ENCODE measurements at places on chromosomes 3 and 15. TPM values are rescaled to one million over a fixed set of nuclear protein-coding genes. Genes with fewer than 3 reads are reported as not detected.

DNA sequence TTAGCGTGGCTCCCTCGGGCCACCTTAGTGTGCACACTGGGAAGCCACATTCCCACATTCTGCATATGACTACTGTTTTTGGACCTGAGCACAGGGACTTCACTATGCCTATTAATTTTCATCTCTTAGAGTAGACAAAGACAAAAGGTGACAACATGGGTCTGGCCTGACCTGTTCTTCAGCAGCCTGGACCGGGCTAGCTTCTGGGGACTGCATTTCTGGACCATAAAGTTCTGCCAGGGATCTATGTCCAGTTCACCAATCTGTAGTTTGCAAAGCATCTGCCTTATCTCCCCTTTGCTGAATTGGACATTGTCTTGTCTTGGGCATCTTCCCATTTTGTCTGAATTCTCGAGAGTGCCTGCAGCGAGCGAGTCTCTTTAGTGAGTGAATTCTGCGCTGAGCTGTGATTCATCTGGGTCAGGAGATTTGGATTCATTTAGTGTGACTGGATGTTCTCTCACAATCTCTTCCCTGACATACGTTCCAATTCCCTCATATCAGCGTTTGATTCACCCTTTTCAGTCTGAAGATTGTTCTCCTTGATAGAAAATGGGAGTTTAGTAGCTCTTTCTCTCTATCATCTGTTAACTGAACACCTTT lies 112.2 kb upstream of the PLXNA1 start:
- no peak overlapping the region for H3K4me3 ChIP-seq
- H3K4me1 ChIP-seq: no peaks in the 10 kb centered on the region

DNA sequence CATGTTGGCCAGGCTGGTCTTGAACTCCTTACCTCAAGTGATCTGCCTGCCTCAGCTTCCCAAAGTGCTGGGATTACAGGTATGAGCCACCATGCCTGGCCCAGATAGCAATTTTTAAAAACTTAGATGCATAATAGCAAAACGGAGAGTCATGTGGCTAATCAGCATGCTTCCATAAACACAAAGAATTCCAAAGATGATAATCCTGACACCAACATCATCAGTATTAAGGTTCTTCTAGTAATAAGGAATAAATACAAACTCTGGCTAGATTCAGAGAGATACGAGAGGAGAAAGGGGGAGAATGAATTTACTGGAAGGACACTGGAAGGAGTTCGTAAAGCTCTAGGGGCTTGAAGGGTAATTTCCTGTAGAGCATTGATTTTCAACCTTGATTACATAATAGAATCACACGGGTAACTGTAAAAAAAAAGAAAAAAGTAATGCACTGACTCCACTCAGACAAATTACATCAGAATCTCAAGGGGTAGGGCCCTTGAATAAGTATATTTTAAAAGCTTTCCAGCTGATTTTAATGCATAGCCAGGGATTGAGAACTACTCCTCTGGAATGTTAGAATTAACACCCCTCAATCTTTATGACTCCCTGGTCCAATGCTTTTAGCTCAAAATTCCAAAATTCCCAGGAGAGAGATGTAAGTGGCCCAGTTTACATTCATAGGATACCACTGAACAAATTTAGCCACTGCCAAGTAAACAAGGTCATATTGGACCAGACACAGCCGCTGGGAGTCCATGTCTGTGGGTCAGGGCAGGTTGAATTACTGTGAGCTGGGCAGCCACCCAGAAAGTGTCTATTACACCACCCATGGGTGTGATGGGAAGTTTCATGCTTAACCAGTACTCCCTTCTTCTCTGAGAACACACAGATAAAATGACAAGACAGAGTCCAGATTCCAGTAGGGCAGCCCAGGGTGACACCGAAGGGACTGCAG lies 243.9 kb downstream of the TBL1XR1 start:
- no peaks in the 10 kb centered on the region for H3K36me3 ChIP-seq
- H3K4me1 ChIP-seq: no peaks in the 10 kb centered on the region
- no peak overlapping the region for H3K4me3 ChIP-seq

DNA sequence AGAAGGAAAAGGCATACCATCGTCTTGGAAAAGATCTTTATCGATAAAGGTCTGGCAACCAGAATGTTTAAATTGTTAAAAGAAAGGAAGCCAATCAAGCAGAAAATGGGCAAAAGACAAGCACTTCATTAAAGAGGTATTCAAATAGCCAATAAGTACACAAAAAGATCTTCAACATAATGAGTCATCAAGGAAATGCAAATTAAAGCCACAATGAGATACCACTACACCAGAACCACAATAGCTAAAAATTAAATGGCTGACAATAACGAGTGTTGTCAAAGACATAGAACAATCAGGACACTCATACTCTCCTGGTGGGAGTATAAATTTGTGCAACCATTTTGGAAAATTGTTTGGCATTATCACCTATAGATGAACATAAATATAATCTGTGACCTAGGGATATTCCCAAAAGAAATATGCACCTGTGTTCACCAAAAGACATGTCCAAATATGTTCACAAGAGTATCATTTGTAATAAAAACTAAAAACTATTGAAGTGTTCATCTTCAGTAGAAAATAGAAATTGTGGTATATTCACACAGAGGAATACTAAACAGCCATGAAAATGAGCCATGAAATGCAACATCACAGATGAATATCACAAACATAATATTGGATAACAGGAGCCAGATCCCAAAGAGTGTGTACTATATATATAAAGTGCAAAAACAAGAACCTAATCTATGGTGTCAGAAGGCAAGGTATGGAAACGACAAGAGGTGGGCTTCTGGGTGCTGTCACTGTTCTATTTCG lies 14.4 kb upstream of the BTBD1 start:
- no peaks in the 10 kb centered on the region for H3K4me1 ChIP-seq
- DNase-seq: no peak
- no peak overlapping the region for H3K27ac ChIP-seq
- peaks cover 4% of the 10 kb centered on the region for H3K27me3 ChIP-seq

ECE2 gene
- total RNA-seq: not detected

DNA sequence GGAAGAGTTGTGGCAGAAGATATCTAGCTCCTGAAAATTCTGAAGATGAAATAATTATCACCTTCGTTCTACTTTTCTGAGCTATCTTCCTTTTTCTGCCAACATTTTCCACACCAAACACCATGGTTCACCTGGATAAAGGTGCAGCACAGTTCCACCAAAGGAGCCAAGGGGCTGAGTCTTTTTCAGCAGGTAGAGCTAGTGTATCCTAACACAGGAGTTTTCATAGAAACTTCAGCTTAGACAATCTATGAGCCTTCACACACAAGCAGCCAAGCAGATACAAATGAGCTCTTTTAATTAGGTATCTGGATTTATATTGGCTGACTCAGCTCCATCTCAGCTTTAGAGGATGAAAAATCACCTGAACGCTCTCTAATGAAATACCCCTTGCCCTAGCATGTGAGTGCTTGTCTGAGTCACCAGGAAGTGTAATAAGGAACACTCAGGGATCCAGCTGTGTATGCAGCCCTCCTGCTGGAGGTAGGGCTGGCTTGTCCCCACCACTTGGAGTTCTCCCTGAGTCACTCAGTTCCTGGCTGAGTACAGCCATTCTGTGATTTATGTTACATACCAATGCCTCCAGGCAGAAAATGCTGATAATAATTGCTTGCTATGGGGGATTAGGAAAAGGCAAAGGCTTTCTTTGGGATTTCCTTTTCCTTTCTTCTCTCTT lies 385.7 kb downstream of the LSAMP start:
- H3K4me3 ChIP-seq: no peak overlapping the region
- no peak overlapping the region for H3K27ac ChIP-seq
- no peaks in the 10 kb centered on the region for H3K36me3 ChIP-seq
- no peaks in the 10 kb centered on the region for H3K4me1 ChIP-seq
- DNase-seq: no peak

ZNF662 gene
- 6.7 TPM for total RNA-seq

DNA sequence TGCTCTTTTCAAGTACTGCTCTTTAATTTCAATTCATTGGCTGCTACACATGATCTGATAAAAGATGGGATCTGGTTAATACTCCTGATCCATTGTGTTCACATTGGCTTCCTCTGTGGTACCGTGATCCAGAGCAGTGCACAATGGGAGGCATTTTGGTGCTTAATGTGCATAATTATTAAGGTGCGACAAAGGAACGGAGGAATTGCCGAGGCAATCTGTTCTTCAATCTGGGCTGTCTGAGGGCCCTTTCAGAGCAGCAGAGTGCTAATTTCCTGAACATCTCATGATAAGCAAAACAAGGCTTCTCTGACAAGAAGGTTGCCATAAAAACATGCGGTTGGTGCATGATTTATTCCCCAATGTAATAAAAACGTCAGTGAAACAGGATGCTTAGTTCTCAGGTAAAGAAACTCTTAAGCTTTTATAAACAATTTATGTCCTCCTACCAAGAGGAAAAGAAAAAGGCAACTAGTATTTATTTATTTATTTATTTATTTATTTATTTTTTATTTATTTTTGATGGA lies 64.0 kb upstream of the EPHA3 start:
- no peak overlapping the region for H3K27ac ChIP-seq
- no peak overlapping the region for H3K4me3 ChIP-seq
- H3K36me3 ChIP-seq: no peaks in the 10 kb centered on the region
- no peaks in the 10 kb centered on the region for H3K27me3 ChIP-seq
- no peaks in the 10 kb centered on the region for H3K4me1 ChIP-seq

ANKUB1 gene
- 2.2 TPM for total RNA-seq

DNA sequence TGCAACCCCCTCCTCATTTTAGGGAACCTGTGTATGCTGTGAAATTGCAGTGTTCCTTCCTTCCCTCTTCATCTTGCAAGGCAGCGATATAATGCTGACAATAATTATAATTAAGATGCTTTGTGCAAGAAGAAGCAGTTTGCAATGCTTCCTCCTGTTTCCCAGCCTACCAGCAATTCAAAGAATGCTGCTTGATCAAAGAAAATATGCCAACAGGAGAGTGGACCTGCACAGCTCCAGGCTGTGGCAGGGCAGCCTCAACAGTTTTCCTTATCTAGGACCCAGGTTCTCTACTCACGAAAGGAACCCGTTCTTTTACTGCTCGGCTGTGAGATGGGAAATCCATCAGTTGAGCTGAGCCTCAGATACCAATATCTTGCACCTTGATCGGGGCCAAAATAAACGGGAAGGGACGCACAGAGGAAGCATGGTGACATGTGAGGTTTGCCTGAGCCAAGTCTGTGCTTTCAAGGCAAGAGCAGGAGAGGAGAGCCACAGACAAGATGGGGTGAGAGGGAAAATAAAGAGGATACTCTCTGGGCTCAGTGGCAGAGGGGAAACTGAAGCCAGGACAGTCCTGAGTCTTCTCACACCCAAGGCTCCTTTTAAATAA lies 22.6 kb upstream of the LRTM1 start:
- no peaks in the 10 kb centered on the region for H3K27me3 ChIP-seq
- no peak overlapping the region for H3K27ac ChIP-seq
- no peaks in the 10 kb centered on the region for H3K36me3 ChIP-seq
- DNase-seq: no peak
- H3K4me3 ChIP-seq: no peak overlapping the region

GOLGA8G gene
- not detected for total RNA-seq

DNA sequence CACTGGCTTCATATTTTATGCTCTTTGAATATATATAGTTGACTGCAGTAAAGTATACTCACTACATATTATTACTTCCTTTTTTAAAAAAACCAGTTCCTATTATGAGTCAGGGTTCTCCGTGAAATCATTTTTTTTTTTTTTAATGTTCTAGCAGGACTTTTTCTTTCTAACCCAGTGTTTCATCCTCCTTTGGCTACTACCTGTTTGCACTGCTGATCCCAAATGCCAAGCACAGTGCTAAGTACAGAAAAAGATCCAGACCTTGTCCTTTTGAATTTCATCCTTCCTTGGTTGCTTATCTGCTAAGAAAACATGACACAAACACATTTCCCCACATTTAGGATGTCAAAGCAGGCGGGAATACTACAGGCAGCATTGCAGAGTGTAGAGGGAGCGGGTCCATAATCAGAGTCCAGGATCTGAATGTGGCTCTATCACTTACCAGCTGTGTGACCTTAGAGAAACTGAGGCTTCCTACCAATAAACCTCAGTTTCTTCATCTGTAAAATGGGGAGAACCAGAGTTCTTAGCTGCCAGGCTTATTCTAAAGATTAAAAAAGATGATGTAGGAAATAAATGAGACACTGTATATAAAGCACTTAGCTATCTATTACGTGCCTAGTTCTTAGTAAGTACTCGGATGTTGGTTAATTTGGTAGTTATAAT lies 37.2 kb upstream of the ANPEP start:
- H3K4me3 ChIP-seq: no peak overlapping the region
- peaks cover 17% of the 10 kb centered on the region for H3K36me3 ChIP-seq
- H3K27me3 ChIP-seq: no peaks in the 10 kb centered on the region
- H3K27ac ChIP-seq: peak overlapping the region; percentile 78
- H3K4me1 ChIP-seq: no peaks in the 10 kb centered on the region

DNA sequence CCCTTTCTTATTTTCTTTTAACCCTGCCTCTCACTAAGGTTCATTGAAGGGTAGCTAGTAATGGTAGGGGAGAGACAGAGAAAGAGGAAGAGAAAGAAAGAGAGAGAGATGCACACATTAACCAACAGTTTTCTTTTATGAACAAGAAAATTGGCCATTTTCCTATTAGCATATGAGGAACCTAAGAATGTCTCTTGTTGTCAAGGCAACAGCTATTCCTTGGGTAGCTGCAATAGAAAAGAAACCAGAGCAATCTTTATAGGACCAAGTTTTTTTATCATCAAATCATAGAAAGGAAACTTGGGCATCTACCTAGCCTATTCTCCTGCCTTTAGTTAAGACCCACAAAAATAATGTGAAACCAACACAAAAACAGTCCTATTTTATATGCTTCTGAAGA lies 15.0 kb upstream of the CCDC39 start:
- no peak overlapping the region for H3K27ac ChIP-seq
- DNase-seq: no peak
- H3K27me3 ChIP-seq: no peaks in the 10 kb centered on the region
- H3K4me3 ChIP-seq: no peak overlapping the region
- no peaks in the 10 kb centered on the region for H3K4me1 ChIP-seq
- H3K36me3 ChIP-seq: no peaks in the 10 kb centered on the region

ZBED2 gene
- 11.3 TPM for total RNA-seq

GRCh38 chr15:42348083-42348482 lies 11.2 kb upstream of the CAPN3 start:
- no peaks in the 10 kb centered on the region for H3K27me3 ChIP-seq
- DNase-seq: no peak
- H3K4me3 ChIP-seq: no peak overlapping the region
- H3K27ac ChIP-seq: no peak overlapping the region
- no peaks in the 10 kb centered on the region for H3K4me1 ChIP-seq

- DNase-seq: no peak
- H3K36me3 ChIP-seq: no peaks in the 10 kb centered on the region
- no peaks in the 10 kb centered on the region for H3K27me3 ChIP-seq
These were observed 70.5 kb upstream of the SLCO3A1 start for GRCh38 chr15:91783008-91783407.

FXR1 gene
- 100 TPM for total RNA-seq

RPSA gene
- total RNA-seq: 1,176 TPM

RBMS3 gene
- 51.6 TPM for total RNA-seq

- no peak for DNase-seq
- no peaks in the 10 kb centered on the region for H3K27me3 ChIP-seq
- H3K4me3 ChIP-seq: no peak overlapping the region
- H3K36me3 ChIP-seq: peaks cover 50% of the 10 kb centered on the region
- H3K27ac ChIP-seq: no peak overlapping the region
- H3K4me1 ChIP-seq: no peaks in the 10 kb centered on the region
These were observed 60.2 kb downstream of the VPS8 start for GRCh38 chr3:184872200-184872599.

All from left lung (tissue), 14 donors.